Activated CD4-positive, alpha-beta T cell treated with anti-CD3 and anti-CD28 coated beads for 4 hours (primary cell): ENCODE measurements at places on chromosomes 3 and 15.

- no peak for DNase-seq
Measured at GRCh38 chr3:31659246-31659645, 126.5 kb downstream of the STT3B start.

- DNase-seq, result no peak
Measured at GRCh38 chr3:108152274-108152673, 61.4 kb upstream of the CD47 start.

DNA sequence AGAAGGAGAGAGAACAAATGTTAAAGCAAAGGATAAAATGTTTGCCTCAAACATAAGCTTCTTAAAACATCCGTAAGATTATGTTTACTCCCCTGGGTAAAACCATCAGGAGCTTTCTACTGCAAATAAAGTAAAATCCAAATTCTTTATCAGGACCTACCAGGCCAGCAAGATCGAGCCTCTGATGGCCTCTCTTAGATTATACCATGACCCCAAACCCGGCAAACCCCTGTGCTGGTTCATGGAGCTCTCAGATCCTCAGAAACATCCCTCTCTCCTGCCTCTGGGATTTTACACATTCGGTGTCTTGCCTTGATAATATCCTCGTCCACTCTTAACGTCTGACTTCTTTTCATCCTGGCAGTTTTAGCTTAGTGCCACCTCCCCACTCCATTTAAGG lies 7.5 kb upstream of the TARS3 start:
- DNase-seq, result no peak

- no peak for DNase-seq
Measured at GRCh38 chr3:52442409-52443267, 2.3 kb downstream of the SEMA3G start.

DNA sequence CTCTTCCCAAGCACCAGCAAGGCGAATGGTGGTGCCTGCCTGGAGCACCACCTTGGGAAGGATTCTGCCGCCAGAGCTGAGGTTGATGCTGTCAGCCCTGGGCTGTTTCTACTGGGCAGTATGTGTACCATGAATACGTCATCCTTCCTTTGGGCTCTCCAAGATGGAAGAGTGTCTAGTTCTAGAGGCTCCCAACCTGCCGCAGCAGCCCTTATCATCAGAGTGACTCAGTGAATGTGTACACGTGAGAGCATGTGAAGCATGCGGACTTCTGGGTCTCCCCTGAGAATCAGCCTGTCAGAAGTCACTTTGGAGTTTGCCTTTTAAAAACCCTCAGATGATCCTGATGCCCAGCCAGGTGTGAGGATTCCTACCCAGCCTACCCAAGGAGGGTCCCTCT lies 20.9 kb downstream of the PLA2G4D start:
- DNase-seq, result no peak

- no peak for DNase-seq
Measured at GRCh38 chr15:78938658-78939488, 6.0 kb downstream of the CTSH start.

DNA sequence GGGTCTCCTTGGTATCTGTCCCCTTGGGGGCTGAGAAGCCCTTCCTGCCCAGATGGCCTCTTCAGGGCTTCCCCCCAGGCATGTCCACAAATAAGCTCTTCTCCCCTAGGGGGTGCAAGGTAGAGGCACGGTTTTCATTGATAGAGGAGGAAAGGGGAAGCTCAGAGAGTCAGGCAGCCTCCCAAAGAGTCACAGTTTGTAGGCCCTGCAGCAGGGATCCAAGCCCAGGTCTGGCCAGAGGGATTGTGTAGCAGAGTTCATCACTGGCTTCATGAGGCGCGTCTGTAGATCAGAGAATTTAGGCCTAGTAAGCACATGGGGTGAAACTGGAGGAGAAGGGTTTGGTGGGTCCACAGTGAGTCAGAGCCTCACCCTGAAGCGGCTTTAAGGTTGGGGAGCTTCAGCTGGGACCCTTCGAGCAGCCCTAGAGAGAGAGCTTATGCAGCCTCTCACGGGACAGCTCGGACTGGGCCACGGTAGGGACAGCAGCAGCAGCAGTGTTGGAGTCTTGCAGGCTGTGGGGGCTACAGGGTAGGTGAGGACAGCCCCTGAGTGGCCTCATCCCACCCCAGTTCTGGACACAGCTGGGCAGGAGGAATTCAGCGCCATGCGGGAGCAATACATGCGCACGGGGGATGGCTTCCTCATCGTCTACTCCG lies 37.5 kb upstream of the ESYT3 start:
- DNase-seq, result no peak

DNA sequence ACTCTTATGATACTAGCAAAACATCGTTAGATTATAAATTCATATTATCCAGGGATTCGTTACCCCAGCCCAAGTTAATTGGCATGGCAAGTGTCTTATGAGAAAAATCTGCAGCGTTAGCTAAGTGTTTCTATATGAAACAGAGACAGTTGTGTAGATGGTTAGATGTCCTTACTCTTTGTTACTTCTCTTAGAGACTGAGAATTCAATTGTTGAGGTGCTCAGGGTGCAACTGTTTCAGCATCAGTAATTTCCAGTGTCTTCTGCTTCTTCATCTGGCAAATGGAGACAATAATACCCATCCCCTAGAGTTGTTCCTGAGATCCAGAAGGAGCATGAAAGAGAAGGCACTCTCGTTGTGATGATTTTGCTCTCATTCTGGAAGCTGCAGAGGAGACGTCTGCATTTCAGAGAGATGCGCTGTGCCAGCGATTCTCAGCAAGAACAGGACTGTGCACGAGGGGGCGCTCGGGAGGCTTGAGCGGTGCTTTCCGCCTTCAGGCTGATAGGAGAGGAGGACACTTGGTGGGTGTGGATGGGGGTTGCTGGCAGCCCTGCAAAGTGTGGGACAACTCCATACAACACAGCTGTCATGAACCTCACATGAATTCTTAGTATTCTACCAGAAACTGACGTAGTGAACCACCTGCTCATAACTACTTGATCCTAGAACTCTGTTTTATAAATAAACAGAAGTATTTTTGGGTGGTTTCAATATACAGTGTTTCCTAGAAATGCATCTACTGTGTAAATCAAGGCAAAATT lies 39.7 kb upstream of the SPSB4 start:
- DNase-seq, result peak; percentile 62

DNA sequence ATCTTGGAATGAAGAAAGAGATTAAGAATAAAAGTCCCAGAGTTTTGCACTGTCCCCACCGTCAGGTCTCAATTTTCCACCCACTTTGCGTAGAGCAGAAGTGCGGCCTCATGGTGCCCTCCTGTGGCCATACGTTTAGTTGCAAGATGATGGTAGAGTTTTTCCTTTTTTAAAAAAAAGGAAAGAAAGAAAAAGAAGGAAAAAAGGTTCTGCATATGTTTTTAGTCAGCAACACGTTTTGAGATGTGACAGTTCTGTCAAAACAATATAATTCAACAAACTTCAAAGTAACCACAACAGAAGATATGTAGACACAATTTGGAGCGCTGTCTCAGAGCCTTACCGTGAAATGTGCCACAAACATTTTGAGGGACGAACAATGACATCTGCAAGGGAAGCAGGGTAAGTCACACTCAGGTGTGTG lies 24.6 kb downstream of the EBLN2 start:
- peak; percentile 58 for DNase-seq

DNA sequence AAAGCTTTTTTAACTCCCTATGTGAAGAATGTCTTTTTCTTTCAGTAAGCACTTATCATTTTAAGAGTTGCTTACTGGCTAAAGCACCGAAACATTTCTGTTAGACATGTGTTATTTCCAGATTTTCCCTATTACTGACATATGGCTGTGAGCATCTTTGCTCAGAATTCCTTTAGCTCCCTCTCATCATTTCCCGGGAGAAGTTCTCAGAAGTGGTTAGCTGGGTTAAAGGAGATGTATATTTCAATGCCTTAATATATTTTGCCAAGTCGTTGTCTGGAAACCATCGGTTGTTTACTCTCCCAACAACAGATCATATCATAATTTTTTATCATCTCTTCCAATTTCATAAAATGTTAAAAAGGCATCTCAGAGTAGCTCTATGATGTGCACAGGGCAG lies 396.5 kb downstream of the OCA2 start:
- no peak for DNase-seq

DNA sequence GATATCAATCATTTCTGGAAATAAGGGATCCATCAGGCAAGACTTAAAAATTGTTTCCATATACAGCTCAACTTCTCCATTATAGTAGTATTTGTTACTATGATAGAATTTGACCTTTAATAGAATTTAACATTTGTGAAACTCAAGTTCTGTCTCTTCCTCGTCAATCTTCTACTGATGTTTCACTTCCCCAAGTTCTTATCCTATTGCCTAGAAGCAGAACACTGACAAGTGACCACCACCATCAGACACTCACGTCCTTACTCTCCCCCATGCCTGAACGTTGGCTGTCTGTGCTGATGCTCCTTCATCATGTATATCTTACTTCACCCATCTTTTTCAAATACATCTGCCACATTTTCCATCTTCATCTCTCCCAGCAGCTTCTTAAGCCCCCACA lies 26.6 kb upstream of the TAFA4 start:
- DNase-seq, result no peak

DNA sequence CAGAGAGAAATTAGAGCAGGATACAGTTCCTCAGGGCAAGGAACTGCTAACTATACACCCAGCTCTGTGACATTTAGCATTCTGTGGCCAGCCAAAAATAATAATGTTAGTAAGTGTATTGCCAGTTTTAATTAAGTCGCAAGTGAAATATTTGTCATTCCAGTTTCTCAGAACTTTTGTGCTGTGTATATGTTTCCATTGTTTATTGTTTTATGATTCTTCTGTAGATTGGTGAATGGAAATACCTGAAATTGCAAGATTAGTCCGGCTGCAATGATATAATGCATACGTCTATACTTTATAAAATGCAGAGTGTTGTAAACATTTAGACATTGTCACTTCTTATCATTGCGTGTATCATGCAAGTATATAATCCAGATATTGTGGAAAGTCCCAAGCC lies 351.3 kb upstream of the GRM7 start:
- no peak for DNase-seq

GRCh38 chr3:180401226-180401625 lies 200.7 kb upstream of the TTC14 start:
- no peak for DNase-seq

GRCh38 chr3:37574177-37574943 lies 287.3 kb upstream of the CTDSPL start:
- no peak for DNase-seq

DNA sequence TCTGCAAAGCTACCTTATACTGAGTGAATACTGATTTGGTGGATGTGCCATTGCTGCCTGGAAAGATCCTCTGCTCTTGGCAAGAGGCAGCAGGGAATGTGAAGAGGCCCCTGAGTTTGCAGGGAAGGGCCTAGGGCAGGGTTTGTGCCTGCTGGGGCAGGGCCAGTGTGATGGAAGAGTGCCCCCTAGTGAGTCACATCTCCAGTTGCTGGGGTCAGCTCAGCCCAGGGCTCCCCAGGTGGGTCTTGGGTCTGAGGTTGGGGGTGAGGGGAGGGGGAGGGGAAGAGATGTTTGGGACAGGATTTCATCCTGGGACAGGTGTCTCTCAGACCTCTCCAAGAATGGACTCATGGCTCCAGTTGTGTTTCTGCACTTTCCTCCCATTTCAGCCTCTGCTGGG lies 4.1 kb upstream of the AMOTL2 start:
- DNase-seq, result no peak

DNA sequence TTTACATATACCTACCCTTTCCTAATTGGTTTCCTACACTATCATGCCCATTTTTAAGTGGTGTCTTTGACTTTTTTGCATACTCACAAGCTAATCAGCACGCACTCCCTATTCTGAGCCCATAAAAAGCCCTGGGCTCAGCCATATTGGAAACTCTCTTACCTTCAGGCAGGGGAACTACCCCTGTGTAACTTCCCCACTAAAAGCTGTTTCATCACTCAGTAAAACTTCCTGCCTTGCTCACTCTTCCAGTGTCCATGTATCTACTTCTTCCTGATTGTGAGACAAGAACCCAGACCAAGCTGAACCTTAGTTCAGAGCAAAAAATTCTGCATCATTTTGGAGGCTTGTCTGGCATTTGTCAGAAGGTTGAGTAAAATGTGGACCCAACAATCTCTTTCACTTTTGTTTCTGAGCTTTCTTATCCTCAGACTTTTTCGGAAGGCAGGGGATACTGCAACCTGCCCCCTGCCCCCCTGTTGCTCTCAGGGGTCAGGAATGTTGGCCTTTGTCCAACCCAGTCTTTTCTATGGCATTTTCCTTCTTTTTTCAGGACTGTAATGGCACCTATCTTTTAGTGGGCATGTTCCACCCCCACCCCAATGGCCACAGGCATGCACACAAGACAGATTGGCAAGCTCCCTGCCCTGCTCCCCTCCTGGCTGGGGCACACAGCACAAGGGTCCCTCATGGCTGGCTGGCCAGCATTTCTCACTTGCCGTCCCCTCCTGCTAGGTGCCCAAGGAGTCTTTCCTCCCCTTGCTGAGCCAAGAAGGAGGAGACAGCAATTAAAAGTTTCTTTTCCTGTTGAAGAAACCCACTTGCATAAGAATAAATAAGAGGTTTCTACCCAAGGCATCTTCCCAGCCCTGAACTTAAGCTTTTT lies 26.3 kb upstream of the TMEM45A start:
- no peak for DNase-seq

GRCh38 chr3:134619884-134620445 lies 30.9 kb downstream of the KY start:
- no peak for DNase-seq

DNA sequence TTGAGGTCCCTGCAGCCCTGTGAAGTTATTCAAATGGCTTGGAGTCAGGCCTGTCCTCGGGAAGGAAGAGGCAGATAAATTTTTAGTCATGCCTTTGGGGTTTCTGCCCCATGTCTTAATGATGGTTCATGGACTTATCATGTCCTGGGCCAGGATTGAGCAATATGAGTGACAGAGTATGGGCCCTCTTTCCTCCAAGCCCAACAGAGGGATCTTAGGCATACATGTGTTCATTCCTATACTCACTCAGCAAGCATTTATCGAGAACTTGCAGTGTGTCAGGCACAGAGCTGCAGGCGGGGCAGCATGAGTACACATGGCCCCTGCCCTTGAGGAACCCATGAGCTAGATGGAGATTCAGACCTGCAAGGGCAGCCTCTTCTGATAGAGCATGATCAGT lies 6.2 kb downstream of the ESYT3 start:
- no peak for DNase-seq

- no peak for DNase-seq
Measured at GRCh38 chr3:126098391-126098858, 14.5 kb upstream of the SLC41A3 start.
